ENCODE measurements at places on chromosomes 2 and 18.

- DNase-seq = no peak
Observed at GRCh38 chr2:62236499-62236898, 40.6 kb downstream of the B3GNT2 start.

GRCh38 chr2:119259296-119259860 is 35.7 kb downstream of the STEAP3 start:
- no peak for DNase-seq

DNA sequence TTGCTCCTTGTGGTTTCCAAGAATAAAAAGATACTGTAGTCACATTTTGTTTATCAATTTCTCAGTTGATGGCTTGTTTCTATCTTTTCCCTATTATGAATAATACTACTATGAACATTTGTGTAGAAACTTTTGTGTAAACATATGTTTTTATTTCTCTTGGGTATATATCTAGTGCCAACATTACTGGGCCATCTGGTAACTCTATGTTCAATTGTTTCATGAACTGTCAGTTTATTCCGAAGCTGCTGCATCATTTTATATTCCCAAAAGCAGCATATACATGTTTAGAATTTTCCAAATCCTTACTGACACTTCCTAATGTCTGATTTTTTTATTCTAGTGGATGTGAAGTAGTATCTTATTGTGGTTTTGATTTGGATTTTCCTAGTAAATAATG is 737.6 kb upstream of the TMEFF2 start:
- DNase-seq = no peak

GRCh38 chr2:174174741-174175140 is 73.6 kb downstream of the OLA1 start:
- DNase-seq = no peak

- no peak for DNase-seq
Observed at GRCh38 chr18:62434798-62435197, 88.0 kb upstream of the ZCCHC2 start.

DNA sequence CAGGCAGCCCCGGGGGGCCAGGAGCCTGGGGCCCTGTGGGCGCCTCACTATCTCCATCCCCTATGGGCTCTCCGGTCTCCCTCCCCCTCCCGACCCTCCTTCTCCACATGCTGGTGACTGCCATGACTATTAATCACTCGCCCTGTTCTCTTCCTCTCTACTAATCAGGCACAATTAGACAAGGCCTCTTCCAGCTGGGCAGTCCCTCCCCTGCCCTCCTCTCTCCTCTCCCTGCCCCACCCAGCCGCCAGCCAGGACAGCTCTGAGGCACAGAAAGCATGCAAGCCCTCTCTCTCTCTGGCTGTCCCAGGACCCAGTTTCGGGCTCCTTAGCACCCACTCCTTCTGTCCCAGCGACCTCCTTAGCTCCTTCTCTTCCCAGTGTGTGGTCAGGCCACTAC is 5.8 kb downstream of the ASIC4 start:
- DNase-seq = no peak

DNA sequence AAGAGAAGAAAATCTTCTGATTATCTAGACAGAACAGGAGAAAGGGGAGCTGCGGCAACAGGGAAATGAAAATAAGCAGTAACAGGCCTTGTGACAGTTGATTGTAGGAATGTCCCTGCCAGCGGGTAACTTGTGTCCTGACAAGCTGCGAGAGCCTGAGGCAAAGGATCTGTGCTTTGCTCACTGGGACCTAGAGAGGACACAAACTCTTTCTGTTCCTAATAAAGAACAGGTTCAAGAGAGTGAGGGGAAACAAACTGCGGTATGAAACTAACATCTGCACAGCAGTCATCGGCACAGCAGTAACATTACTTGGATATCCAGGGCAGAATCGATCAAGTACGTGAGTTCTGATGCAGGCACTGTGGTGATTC is 103.7 kb upstream of the THOC1 start:
- DNase-seq = no peak

DNA sequence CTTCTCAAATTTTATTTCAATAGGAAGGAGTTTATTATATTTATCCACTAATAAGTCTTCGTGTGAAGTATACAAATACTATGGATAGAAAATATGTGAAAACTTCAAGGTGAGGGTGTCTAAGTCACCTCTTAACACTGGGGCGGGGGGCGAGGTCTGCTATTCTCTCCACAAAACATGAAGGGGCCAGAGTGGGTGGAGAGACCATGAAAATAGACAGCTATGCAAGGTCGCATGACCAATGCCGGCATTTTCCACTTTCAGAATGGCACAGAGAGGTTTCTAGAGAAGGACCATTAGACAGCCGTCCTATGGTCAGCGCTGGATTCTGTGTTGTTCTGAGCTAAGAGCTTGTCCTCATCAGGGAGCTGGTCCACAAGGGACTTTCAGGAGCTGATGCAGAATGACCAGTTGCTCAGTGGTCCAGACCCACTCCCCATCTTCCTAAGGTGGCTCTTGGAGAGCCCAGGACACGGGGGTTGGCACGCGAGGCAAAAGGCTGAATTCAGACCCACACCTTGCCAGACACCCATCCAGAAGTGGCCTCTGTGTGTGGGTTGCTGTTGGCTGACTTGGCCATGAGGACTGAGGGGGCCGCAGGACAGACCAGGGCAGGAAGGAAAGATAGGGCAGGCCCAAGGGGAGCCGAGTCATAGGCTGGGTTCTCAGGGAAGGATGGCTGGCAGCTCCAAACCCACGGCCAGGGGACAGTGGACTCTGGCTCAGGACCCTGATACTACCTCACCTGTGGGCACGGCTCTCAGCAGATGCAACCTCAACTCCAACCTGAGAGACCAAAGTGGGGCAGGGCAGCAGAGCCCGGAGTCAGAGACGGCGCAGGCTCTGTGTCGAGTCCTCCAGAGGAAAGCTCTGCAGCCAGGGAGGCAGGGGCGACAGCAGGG is 69.8 kb downstream of the NDUFA10 start:
- DNase-seq = no peak

- DNase-seq = no peak
Observed at GRCh38 chr2:173404841-173405750, 50.4 kb downstream of the CDCA7 start.

GRCh38 chr2:148548716-148549400 is 95.7 kb upstream of the EPC2 start:
- DNase-seq = no peak

- DNase-seq = no peak
Observed at GRCh38 chr18:26327062-26327461, 100.8 kb downstream of the TAF4B start.

- peak; percentile 93 for DNase-seq
Observed at GRCh38 chr2:196068271-196069209, at the start of gene DNAH7. DNAH7 (minus strand) TSS chr2:196068837; CDS start chr2:196068711, 126 bp downstream.

GRCh38 chr18:8375249-8375648 is 234.0 kb upstream of the RAB12 start:
- DNase-seq = no peak

DNA sequence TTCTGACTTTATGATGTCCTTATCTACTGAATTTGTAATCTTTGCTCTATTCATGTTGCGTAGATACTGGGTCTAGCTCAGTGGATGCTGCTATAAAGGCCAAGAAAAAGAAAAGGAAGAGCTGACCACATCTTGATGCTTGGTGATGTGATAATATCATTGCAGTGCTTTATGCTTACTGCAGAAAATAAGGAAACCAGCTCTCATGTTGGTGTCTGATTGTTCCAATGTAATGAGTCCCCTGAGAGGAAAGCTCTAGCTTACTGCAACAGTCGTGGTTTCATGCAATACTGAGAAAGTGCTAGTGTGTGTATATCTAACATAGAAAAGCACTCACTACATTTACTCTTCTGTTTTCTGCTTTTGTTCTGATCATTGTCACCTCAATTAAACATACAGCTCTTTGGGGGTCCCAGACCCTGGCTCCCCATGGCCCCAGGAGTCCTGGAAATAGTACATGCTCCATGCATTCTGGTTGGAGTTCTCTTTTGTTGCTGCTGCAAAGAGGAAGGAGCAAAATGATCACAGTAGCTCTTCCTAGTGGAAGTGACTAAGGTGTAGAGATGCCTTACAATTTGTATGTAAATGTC is 338.8 kb downstream of the CYRIA start:
- DNase-seq = no peak

DNA sequence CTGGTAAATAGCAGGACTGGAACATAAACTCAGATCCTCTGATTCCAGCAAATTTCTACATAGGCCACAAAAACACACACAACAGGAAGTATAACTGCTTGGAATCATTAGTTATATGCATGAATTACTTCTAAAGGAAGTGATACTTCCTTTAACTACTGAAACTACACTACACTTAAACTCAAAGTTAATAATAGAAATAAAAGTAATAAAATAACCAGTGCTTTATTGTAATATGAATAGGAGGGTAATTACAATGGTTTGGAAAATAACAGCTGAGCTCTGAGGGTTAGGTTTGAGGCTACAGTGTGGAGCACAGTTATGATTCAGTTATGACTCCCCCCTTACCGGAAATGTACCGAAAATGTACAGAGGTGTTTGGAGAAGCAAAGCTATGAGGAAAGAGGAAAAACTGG is 18.5 kb upstream of the POLI start:
- DNase-seq = no peak

DNA sequence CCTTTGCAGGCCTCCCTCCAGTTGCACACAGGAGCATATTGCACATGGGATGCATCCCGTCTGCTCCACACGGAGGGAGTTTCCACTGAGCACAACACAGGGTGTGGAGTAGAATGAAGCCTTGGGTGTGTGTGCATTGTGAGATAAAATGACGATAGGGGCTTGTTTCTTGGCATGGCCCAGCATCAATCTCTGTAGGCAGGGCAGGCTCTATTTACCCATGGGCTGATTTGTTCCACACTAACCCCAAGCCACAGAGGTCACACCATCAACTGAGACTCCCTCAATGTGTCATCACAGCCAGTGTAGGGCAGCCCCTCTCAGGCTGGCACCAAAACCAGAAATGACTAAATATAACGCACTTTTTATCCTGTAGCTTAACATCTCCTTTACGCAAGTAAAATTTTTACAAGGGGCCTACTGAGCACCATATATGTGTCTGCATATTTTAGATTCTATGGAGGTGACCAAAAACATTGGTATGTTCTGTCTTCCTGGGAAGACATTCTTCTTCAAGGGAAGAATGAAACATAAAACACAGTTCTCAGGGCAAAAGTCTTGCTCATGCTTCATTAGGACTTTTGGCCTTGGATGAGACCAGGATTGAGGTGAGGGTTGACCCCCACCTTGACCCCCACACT is 2.7 kb upstream of the GKN1 start:
- peak; percentile 8 for DNase-seq

Measured in stimulated activated CD4-positive, alpha-beta T cell treated with anti-CD3 and anti-CD28 coated beads, Interleukin-1b, Interleukin-23, amount 100 ng/mL, for 48 hours (primary cell).